ENCODE measurements at places on chromosomes 2 and 18.

GRCh38 chr2:69687971-69688611, 44.6 kb upstream of the AAK1 start:
- no peak for DNase-seq

GRCh38 chr2:161900241-161900640, 173.8 kb downstream of the DPP4 start:
- no peak for DNase-seq

GRCh38 chr2:70005752-70006446, 44.5 kb upstream of the ASPRV1 start:
- no peak for DNase-seq

DNA sequence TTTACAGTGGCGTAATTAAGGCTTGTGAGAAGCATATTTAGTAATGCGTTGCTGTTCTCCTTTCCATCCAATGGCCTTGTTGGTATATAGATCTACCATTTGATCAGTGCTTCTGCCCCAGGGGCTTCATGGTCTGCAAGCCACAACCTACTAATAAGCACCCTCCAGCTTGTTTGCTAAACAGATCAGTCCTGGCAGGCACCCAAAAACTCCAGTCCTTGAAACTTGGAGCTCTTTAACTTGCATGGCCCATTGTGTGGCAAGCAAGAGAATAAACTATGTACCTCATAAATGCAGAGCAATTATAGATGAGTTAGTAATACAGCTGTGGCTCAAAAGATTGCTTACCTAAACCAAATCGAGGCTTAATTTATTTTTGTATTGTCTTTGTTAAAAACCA, 158.5 kb downstream of the FTCDNL1 start:
- no peak for DNase-seq

DNA sequence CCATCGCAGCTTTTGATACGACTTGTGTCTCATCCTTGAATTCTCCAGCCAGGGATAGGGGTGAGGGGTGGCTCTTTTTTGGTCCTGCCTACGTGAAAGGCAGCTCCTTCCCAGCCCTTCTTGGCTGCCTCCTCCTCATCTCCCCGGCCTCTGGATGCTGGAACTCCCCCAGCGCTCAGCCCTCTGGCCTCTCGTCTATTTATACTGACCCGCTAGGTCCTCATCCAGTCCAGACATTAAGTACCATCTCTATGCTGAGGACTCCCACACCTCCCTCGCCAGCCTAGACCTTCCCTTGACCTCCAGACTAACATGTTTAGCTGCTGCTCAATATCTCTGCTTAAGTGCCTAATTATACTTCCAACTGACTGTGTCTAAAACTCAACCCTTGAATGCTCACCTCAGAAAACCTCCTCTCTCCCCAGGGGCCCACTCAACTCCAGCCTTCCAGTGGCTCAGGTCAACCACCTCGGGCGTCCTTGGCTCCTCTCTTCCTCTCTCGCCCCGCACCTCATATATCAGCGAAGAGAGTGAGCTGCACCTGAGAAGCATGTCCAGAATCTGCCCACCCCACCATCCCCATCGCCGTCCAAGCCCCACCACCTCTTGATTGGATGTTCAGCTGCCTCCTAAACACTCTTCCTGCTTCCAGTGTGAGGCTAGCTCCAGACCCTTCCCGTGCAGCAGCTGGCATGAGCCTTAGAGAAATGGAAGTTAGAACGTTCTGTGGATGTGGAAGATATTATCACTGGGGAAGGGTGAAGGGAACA, 34.8 kb downstream of the TOGARAM2 start:
- no peak for DNase-seq

- DNase-seq: no peak
Measured at GRCh38 chr2:128105072-128105471, 14.1 kb downstream of the UGGT1 start.

GRCh38 chr18:44123743-44124142, 556.9 kb upstream of the SETBP1 start:
- no peak for DNase-seq

DNA sequence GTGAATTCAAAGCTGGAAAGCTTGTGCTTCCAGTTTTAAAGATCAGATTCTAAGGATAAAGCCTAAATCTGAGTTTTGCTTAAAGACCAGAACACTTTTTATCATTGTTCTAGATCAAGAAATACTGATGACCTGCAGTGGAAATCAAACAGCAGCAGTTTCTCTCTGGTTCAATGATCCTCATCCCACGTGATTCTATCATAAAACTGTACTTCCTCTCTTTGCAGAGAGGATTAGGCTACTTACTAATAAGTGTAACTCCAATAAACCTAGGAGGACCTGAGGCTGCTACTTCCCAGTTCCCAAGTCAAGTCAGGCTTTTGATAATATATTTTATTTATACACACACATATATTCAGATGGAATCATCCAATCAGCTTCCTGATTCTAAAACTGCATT, 81.9 kb downstream of the TCF4 start:
- no peak for DNase-seq

GRCh38 chr18:65620076-65620696, 130.6 kb upstream of the CDH7 start:
- DNase-seq: no peak

GRCh38 chr18:79749251-79750191, 48.2 kb upstream of the KCNG2 start:
- no peak for DNase-seq

- no peak for DNase-seq
Measured at GRCh38 chr2:214716811-214717560, 92.5 kb downstream of the BARD1 start.

DNA sequence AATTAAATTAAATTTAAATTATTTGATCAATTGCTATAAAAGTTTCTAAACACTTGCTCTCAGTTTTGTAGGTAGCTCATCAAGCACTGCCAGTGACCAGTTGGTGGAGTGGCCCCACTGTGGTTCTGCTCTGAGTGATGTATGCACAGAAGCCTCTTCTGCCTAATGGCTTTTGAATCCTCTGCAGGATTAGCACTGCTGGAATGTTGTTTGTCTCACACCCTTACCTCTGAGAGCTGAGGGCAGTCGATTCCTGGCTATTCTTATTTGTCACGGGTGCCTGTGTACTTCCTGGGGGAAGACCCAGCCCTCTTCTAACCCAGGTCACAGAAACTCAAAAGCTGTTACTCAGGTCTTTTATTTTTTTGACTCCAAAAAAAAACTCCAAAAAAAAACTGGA, 9.5 kb downstream of the CAPN14 start:
- DNase-seq: no peak

- DNase-seq: peak; percentile 1
Measured at GRCh38 chr2:187581125-187581896, 27.1 kb upstream of the TFPI start.

DNA sequence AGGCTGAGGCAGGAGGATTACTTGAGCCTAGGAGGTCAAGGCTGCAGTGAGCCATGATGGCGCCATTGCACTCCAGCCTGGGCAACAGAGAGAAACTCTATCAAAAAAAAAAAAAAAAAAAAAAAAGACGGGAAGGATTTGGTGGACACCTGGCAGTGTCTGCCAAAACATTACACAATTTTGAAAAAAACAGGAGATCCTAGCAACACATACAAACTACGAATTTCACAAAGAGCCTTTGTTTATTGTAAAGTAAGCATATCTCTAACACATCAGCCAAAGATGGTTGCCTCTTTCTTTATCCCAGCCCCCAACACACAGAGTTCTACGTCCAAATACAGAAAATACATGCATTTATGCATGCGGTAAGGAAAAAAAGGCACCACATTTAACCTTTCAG, 7.6 kb downstream of the GPR45 start:
- no peak for DNase-seq

DNA sequence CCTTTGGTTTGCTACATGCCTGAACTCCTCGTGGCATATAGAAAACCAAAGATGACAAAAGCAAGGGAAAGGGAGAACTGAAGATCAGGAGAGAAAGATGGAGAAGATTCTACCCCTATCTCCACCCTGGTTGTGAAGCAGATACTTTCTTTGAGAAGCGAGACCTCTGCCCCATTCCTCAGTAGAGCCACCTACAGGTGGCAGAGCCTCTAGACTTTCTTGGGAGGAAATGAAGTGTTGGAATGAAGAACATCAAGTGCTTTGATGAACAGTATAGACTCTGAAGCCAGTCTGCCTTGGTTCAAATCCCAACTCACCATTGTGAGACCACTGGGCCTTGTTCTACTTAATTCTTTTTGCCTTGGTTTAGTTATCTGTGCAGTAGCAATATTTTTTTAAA, 348.8 kb upstream of the ETAA1 start:
- DNase-seq: no peak

DNA sequence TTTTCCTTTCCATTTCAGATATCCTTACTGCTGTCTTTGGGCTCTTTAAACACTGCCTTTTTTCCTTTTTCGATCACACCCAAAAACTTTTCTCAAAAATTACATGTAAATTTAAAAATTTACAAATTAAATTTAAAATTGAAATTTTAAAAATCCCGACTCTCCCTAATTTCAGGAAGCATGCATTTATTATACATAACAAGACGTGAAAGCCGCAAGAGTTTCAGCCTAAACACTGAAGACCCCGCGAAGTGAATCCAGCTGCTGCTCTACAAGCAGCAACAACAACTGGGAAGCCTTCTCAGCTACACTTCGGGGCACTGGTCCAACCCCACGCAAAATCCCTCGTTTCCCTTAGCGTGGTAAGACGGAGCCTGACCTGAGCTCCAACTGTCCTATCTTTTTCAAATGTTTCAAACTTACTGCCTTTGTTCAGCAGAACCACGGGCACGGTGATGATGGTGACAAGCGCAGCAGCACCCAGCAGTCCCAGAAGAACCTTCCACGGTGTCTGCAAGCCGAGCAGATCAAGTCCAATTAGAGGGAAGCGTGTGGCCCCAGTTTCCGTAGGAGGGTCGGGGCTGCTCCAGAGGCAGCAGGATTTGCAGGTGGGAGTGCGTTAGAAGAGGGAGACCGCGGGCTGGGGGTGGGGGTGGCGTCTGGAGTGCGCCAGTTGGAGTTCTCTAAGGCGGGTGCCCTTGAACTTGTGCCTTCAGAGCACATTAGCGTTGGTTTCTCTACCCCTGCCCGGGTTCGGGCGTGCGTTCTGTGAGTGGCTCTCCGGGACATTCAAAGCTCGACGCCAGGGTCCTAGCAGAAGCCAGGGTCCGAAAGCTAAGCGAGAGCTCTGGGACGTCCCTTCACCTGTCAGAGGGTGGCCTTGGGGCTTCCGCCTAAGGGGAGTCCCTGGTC, 783 bp downstream of the DPP4 start:
- DNase-seq: peak; percentile 18

DNA sequence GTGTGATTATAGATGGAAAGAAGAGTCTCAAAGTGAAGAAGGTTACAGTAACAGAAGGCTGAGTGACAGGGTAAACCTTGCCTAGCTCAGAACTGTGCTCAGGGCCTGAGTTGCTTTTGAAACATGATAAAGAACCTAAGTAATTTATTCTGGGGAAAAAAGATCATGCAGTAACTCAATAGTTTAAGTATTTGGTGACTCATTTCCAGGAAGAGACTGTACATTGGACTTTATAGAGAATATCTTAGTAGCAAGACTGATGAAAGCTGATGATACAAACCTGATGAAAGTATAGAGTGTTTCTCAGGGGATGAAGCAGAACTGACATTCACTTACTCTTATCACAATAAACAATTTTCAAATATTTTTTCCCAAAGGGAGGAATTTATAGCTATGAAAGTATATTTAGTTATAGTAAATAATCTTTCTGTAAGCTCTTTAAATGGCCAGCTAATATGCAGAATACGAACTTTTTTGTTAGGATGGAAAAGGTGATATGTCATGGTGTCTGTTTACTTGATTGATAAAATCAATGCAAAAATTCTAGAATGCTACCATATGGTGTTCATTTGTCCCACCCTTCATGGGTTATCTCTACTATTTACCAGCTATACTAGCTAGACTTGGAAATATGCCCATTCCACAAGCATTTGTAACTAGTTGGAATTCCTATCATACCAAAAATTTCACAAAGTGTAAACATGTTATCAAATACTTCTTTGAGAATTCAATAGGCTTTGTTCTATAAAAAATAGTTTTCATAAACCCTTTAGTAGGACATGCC, 1265.5 kb upstream of the ACVR2A start:
- no peak for DNase-seq

GRCh38 chr2:111209045-111209514, 88.4 kb downstream of the BCL2L11 start:
- DNase-seq: no peak

- DNase-seq: no peak
Measured at GRCh38 chr2:75516378-75517360, 44.1 kb downstream of the EVA1A start.

DNA sequence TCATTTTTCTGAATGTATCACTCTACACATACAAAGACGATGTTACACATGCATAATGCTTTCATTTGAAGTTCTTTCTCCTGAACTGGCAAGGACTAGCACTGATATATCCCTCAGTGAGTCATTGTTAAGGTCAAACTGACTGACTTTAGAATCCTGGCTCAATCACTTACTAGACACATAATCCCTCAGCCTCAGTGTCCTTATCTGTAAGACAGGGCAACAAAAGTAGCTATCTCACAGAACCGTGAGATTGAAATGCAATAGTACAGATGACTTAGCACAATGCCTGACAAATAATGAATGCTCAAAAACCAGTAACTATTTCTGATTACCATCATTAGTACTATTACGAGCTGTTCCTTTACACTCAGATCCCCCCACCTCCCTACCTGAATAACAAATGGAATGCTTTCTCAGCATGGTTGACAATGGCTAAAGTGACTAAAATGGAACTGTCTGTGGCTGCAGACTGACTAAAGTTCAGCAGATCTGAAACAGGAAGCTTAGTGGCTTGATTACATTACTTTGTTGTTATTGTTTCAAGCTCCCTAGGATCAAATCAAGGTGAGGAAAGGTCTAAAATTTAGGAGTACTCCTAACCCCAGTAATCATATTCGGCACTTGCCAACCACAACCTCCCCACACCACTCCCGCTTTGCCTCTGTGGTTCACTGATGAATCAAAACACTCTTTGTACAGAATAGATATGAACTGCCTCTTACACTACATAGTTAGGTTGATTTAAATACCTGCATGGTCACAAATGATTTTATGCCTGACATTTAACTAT, 35.8 kb upstream of the CACNB4 start:
- no peak for DNase-seq

- no peak for DNase-seq
Measured at GRCh38 chr2:168889635-168890005, 610 bp downstream of the SPC25 start.

DNA sequence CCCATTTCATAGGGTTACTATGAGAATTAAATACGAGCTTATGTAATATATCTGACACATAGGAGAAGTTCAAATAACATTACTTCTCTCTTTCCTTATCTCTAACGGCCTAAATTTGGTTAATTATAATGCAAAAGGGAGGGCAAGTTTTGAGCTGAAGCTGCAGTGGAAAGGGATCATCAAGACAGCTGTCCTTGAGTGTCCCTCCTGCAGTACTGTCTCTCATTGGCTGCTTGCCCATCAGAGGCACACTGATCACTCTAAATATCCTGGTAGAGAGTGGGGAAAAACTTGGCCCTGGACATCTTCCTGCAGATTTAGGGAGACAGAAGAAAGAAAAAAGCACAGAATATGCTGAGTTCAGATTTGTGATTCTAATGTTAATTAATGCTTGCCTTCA, 186.0 kb downstream of the CAMKMT start:
- no peak for DNase-seq

DNA sequence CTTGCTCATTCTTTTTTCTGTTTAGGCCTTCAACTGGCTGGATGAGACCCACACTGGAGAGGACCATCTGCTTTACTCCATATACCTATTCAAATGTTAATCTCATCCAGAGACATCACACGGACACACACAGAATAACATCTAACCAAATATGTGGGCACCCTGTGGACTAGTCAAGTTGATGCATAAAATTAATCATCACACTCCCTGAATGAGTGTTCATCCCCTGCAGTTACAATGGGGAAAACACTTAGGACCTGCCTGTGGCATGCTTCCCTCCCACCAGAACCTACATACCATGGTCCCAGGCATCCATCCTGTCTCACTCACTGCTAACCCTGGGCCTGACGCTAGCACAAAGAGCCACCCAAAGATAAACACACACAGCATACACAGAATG, 112.8 kb upstream of the TEX51 start:
- DNase-seq: no peak

Measured in stimulated activated CD4-positive, alpha-beta T cell treated with anti-CD3 and anti-CD28 coated beads, Interleukin-12 subunit alpha, Interleukin-12 subunit beta, amount 100 ng/mL, for 24 hours (primary cell).